ENCODE measurements at places on chromosomes 12 and 14. TPM values are rescaled to one million over a fixed set of nuclear protein-coding genes. Genes with fewer than 3 reads are reported as not detected.
A peak's percentile ranks its signal among the peaks of the same experiment; 100 is the strongest.

KLHDC2 gene
- 107 TPM for total RNA-seq

GRCh38 chr14:33842299-33842698, 108.6 kb downstream of the EGLN3 start:
- DNase-seq: peak; percentile 33

NOXRED1 gene
- 0.68 TPM for total RNA-seq

- DNase-seq: peak; percentile 20
Observed at GRCh38 chr14:105529569-105530284, 3.3 kb downstream of the TMEM121 start.

SIX4 gene
- total RNA-seq: not detected

MIP gene
- total RNA-seq: not detected

- DNase-seq: no peak
Observed at GRCh38 chr12:64560396-64561301, 49.6 kb upstream of the RASSF3 start.
